ENCODE measurements at places on chromosomes 7 and 10.

DNA sequence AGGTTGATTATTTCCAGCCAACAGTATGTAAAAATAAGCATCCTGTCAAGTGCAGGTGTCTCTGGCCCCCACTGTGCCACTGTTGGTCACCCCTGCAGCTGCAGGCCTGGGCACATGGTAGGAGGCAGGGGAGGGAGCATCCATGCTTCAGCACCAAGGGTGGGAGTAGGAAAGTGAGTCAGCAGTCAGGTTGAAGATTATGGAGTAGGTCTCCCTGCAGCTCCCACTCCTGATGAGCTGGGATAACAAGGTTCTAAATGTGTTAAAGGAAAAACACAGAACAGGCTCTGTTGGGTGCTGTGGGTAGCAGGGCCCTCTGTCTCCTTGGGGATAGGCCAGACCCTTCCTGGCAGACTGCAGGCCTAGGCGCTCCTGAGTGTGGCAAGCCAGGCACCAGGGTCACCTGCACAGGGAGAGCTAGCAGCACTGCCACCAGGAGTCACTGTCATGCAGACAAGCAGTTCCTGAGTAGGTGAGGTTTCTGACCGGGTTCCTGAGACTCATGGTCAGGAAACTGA, 59.3 kb downstream of the NUDCD3 start:
- DNase-seq = peak; percentile 21

DNA sequence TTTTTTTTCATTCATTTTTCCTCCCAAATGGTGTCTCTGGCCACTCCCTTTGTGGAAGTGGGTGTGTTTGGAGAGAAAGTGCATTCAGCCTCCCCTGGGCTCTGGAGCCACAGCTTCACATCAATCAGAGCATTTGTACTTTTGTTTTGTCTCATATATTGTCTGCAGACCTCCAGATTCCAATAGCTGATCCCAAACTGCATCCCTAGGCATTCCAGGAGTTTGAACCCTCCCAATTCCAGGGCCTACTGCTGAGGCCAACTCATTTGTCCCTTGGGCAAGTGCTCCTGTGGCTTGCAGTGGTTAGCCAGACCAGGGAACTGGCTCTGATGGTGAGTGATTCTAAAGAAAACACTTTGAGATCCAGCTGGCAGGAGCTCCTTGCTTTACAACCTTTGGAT, 163.3 kb downstream of the IPMK start:
- DNase-seq = no peak

DNA sequence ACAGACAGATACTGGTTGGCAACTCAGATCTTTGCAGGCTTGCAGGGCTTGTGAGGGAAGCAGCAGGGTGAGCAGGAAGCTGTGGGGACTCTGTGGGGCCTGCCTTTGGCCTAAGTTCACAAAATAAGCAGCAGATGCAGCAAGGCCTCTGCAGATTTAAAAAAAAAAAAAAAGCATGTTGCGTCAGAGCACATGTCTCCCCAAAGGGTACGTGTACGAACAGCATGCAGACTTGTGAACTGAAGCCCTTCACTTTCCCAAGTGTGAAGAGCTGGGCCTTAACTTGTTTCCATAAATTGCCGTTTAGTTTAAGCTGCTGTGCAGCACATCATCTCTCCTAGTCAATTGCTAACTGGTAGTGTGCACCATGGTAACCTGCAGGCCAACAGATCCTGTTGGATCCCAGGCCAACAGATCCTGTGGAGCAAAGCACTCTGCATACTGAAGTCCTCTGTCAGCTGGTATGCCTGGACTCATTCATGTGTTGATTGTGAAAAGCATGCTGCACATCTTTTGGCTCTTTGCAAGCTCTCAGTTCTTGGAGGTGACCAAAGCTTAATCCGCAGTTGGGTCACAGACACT, 10.8 kb upstream of the XPNPEP1 start:
- peak; percentile 60 for DNase-seq

- peak; percentile 84 for DNase-seq
Observed at GRCh38 chr7:100568896-100569844, 4.5 kb downstream of the SAP25 start.

- no peak for DNase-seq
Observed at GRCh38 chr7:35374858-35375257, 121.0 kb upstream of the TBX20 start.

- no peak for DNase-seq
Observed at GRCh38 chr7:80386686-80387085, 125.2 kb downstream of the GNAT3 start.

DNA sequence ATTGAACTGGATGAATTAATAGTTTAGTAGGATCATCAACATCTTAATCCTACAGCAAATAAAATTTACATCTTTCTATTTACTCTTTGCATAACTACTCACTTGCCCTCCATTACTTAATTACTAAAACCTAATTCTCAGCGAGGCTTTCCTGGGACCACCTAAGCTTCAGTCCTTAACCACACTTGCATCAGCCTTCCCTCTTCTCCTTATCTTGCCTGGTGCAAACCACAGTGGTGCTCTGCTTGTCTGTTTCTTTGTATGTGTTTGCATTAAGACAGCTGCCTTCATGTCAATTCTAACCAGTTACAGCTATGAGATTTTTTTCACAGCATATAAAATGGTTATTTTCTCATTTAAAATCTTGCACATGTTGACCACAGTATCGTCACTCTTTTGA, 72.6 kb upstream of the ZNF92 start:
- DNase-seq = no peak

DNA sequence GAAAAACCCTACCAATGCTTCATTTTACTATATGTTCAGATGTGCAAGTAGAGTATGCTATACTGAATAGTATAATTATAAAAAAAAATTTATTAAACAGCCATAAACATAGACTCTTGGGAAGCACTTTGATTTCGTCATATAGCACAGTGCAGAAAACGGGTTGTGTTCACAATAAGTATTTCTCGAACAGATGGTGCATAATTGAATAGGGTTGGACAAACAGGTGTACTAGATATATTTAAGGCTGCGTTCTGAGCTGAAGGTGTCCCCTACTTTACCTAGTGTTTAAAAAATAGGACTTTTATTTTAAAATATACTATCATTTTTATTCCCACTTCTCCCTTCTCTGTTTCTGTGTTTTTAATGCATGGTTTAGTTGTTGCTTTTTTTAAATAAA, 841.5 kb downstream of the ANKRD7 start:
- DNase-seq = no peak

DNA sequence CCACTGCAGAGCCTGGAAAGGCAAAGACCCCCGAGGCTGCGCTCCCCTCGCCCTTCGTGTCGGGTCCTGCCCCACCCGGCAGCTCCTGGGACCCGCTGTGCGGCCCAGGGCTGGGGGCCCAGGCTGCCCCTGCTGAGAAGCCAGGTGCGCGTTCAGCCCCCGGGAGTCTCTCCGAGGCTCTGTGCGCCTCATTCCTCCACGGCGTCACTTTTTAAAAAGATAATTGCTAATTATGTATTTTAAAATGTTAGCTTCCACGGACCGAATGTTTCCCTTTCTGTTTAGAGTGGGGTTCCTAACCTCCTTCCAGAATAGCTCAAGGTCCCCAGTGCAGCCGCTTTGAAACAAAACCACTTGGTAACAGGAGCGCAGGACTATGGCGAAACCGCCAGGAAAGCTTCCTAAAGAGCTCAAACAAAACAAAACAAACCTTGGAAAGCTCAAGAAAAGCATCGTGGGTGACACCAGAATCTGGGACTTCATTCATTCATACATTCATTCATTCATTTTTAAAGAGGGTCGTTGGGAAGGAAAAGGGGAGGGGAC, 45.6 kb downstream of the PDIA4 start:
- no peak for DNase-seq

- no peak for DNase-seq
Observed at GRCh38 chr10:72688208-72688651, 3.7 kb upstream of the MCU start.

DNA sequence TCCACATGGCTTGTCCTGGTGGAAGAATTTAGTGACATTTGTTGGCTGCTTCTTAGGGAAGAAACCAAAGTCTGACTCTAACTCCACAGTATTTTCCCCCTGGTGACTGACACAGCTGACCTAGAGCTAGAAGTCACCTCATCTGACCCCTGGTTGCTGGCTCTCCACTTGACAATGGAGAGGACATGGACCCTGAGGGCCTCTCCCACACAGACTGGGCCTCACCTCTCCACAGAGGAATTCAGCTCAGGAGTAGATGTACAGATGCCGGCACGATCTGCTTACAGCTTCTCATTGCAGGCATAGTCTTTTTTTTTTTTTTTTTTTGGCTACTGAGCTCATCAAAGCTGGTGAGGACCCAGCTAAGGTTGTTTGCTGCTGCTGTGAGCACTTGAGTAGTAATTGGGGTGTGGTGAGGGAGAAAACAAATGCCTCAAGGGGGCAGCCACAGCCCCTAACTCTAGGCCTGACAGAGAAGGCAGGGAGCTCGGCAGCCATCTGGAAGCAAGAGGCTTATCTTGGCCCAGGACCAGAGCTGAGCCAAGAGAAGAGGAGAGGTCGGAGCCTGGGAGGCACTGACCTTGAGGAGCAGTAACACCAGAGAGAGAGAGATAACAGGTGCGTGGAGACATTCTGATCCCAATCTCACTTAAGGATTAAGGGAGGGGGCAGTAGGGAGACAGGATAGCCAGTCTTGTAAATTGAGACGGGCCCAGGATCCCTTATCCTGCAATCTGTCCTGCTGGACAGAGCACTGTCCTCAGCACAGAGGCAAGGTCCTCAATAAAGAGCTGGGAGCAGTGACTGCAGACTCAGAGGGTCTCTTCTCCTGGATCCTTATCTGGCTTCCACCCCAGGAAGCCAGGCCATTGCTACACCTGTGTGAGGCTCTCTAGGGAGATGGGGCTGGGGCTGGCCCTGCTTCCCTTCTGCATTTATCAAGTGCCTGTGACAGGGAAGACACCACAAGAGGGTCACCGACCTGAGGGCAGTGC, 9.4 kb downstream of the PRSS58 start:
- no peak for DNase-seq

GRCh38 chr7:27123007-27123476, 7.5 kb downstream of the HOXA4 start:
- DNase-seq = peak; percentile 66

GRCh38 chr10:99551158-99551557, 18.4 kb downstream of the NKX2-3 start:
- peak; percentile 69 for DNase-seq

DNA sequence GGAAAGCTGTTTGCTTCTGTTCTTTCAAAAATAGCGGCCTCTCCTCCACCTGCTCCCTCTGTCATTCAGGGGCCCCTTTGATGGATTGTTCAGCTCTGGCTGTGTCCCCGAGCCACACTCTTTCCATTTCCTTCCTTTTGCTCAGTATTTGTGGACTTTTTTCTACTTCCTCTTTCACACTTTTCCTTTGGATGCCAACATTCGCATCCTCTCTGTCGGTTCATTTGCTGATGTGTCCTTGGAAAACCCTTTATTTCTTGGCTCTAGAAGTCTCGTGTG, 11.7 kb upstream of the PWWP2B start:
- no peak for DNase-seq

GRCh38 chr10:102152545-102152890, 329 bp downstream of the NOLC1 start:
- no peak for DNase-seq
